ENCODE measurements at places on chromosomes 7 and 10.
A peak's percentile ranks its signal among the peaks of the same experiment; 100 is the strongest.

- peak; percentile 29 for DNase-seq
These were observed 32.3 kb downstream of the SLC39A12 start for GRCh38 chr10:17984056-17984455.

DNA sequence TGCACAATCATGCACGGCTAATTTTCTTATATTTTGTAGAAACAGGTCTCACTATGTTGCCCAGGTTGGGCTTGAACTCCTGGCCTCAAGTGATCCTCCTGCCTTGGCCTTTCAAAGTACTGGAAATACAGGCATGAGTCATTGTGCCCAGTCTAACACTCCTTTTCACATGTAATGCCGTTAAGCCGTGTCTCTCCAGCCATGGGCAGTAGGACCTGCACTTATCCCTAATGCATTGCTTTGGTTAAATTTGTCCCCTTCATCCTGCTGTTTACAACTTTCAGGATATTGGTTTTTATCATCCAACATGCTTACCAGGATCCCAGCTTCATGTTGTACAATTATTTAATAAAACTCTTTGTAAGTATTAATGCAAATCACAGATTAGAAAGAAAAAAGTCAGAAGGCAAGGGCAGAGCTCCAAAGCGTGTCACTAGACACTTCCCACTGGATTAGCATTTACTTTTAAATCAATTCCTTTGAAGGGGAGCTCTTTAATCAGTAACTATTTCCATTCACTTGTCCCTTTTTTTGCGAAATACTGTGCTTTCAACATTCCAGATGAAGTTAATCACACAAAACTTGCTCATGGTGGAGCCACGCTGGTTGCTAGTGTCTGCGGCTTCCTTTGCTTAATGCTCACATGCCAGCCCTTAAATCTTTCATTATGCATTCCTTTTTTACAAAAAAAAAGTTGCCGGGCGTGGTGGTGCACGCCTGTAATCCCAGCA, 256.0 kb upstream of the AUTS2 start:
- DNase-seq, result peak; percentile 89

- no peak for DNase-seq
These were observed 21.0 kb downstream of the CDK6 start for GRCh38 chr7:92815412-92815811.

GRCh38 chr7:108660465-108660864, 90.8 kb downstream of the DNAJB9 start:
- DNase-seq, result peak; percentile 34

DNA sequence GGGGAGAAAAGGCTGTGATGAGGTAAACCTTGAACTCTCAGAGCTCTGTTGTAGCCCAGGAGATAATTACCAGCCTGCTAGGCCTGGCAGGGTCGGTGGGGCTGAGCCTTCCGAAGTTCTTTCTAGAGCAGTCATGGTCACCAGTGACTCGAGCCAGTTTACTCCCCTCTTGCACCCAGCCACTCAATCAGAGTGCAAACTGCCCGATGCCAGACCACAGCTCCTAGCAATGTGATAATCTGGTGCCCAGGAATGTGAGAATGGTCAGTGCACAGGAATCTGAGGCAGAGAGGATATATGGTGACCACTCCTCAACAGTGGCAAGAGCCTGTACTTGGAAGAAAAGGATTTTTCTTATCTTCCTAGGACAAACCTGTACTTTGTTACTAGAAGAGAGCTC, 46.4 kb upstream of the KMT2E start:
- DNase-seq, result peak; percentile 40
